Mesothelial cell of epicardium (in vitro differentiated cells): ENCODE measurements at places on chromosomes 6 and 20. TPM values are rescaled to one million over a fixed set of nuclear protein-coding genes. Genes with fewer than 3 reads are reported as not detected.

GRCh38 chr6:153123801-153124200, 7.3 kb downstream of the RGS17 start:
- no peak overlapping the region for H3K27ac ChIP-seq
- DNase-seq: no peak
- H3K27me3 ChIP-seq: peaks cover 70% of the 10 kb centered on the region
- no peak overlapping the region for H3K4me3 ChIP-seq
- H3K36me3 ChIP-seq: no peaks in the 10 kb centered on the region

DNA sequence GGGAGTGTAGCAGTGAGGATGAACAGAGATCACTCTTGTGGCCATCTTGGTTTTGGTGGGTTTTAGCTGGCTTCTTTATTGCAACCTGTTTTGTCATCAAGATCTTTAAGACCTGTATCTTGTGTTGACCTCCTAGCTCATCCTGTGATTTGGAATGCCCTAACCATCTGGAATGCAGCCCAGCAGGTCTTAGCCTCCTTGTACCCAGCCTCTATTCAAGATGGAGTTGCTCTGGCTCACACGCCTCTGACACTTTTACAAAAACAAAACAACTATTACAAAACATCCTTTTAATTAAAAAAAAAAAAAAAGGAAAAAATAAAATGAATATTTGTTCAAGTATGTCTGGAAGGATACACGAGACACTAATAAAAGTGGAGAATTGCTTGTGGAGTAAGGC, 62.4 kb downstream of the PHACTR2 start:
- H3K27me3 ChIP-seq: no peaks in the 10 kb centered on the region
- no peak overlapping the region for H3K27ac ChIP-seq
- peaks cover 7% of the 10 kb centered on the region for H3K36me3 ChIP-seq
- H3K4me3 ChIP-seq: no peak overlapping the region
- DNase-seq: no peak

DNA sequence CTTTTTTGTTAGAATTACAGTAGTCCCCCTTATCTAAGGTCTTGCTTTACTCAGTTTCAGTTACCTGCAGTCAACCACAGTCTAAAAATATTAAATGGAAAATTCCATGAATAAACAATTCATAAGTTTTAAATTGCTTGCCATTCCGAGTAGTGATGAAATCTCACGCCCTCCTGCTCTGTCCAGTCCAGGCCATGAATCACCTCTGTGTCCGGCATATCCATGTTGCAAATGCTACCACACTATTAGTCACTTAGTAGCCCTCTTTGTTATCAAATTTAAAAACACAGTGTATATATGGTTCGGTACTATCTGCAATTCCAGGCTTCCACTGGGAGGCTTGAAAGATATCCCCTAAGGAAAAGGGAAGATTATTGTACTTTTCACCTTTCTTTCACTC, 164.6 kb upstream of the FAM83B start:
- no peak overlapping the region for H3K4me3 ChIP-seq
- H3K4me1 ChIP-seq: no peaks in the 10 kb centered on the region
- H3K27me3 ChIP-seq: no peaks in the 10 kb centered on the region
- H3K27ac ChIP-seq: no peak overlapping the region

GRCh38 chr6:81750681-81751387, 1.6 kb downstream of the TENT5A start:
- peak overlapping the region; percentile 87 for H3K4me3 ChIP-seq
- H3K27ac ChIP-seq: peak overlapping the region; percentile 22
- H3K4me1 ChIP-seq: peaks cover 38% of the 10 kb centered on the region
- DNase-seq: no peak
- H3K27me3 ChIP-seq: peaks cover 9% of the 10 kb centered on the region
- H3K36me3 ChIP-seq: no peaks in the 10 kb centered on the region

DNA sequence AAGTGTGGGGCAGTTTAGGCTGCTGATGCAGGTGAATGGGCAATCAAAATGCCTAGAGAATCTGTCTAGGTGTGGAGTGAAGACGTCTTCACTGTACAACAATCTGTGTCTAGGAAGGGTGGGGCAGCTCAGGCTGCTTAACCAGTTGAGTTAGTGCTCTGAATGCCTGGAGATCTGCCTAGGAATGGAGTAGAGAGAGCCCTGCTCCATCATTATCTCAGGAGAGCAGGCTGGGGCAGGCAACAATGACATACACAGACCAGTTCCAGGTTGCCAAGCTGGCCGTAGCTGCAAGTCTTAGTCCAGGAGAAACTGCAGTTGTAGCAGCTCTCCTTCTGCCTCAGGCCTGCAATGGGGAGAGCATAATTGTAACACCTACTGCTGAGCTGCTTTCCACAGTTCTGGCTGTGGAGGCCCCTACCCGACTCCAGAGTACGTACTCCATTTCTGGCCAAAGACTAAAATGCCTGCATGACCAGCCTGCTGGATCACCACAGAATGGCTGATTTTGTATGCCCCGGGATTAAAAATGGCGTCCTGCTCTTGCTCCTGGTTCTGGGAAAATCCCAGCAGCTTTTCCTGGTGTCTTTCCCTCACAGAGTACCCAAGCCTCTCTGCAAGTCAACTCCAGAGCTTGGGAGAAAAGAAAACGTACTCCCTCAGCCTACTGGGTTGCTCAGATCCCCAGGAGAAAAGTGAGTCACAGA, 545.4 kb downstream of the ADGRB3 start:
- no peak overlapping the region for H3K4me3 ChIP-seq
- H3K36me3 ChIP-seq: no peaks in the 10 kb centered on the region
- H3K4me1 ChIP-seq: no peaks in the 10 kb centered on the region
- H3K27ac ChIP-seq: no peak overlapping the region
- no peak for DNase-seq

Gene HLA-B
- 43.9 to 47.7 TPM (median 46.6 TPM) in 3 replicates for total RNA-seq

Gene VSX1
- not detected in 3 replicates for total RNA-seq
